Suppressor macrophage treated with lipopolysaccharide for 1 hour (primary cell): ENCODE measurements at places on chromosomes 12 and 14.

DNA sequence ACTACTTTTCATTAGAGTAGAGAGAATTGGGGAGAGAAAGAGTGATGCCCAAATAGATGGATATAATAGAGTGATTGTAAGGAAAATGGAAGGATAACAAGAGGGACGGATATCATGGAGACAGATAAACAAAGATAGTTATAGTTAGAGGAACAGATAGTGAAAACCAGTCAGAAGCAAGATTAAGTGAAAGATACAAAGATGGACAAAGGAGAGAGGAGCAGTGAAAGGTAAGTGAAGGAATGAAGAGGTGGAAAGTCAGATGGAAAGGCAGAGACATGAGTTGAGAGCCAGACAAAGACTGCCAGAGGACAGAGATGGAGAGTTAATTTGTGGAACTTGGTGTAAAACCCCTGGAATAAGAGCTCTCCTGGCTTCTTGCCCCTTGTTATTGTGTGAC, 59.2 kb upstream of the CISTR start:
- DNase-seq = no peak

DNA sequence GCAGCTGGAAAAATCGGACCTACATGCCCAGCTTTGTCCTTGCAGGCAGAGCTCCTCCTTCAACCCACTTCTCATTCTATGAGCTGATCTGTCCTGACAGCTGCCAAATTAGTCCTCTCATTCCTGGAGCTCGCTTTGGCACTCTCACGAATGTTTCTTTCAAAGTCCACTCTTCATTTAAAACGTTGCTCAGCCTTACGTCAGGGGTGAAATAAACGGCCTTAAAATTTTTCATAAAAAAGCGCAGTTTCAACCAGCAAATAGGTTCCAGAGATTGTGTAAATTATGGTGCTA, 120.9 kb upstream of the HIF1A start:
- DNase-seq = no peak

GRCh38 chr12:88144037-88144436, 1.9 kb downstream of the TMTC3 start:
- no peak for DNase-seq

DNA sequence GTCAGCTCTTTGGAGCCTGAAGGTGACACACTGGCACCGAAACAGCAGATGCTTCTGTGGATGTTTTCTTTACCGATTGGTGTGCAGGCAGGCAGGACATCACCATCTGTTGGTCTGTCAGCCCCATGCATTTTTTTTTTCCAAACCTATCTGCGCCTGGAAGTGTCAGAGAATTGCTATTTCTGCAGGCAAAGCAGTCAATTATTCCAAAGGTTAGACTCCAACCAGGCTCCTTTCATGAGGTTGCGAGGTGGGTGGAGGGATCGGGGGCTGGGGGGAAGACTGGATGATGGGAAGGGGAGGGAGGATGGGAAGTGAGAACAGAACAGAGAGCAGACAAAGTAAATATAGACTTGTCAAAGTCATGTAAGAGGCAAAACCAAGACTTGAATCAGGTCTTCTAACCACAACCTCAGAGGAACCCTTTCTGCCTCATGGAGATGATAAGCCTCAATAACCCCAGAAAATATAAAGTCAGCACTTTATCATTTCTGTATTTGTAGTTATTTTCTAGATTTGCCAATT, 117.7 kb downstream of the OTOGL start:
- no peak for DNase-seq

DNA sequence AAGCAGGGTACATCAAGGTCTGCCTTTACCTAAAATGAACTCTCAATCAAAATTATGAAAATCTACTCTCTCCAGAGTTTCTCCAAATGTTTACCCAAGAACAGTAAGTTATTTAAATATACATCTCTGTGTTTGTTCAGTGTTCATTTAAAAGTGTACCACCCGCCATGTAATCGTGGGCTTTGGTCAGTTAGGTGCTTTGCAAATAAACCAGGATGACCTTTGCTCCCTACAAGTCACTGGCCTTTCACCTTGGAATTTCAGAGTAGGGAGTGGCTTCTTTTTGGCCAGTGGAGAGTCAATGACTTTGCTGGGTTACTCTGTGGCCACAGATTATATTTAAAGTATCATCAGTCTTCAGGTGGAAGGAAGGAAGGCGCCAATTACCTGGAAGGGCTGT, 74.6 kb upstream of the PTPRB start:
- no peak for DNase-seq
